ENCODE measurements at places on chromosomes 2 and 18.
A peak's percentile ranks its signal among the peaks of the same experiment; 100 is the strongest.

DNA sequence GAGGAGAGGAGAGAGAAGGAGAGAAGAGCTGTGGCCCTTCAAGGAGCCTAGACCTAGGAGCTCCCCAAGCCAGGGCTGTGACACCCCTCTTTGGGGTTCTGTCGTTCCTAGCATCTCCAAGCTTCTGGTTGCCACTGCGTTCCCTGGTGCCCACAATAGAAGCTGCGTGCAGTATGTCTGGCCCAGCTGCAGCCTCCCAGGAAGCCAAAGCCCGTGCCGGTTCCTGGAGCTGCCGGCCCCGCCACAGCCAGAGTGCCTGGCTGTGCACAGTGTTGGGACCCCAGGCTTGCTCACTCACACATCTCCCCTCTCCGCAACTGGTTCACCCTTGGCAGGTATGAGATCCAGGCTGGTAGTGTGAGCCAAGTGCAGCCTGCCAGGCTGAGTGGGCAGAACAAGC lies 367.7 kb upstream of the MC4R start:
- DNase-seq = no peak

DNA sequence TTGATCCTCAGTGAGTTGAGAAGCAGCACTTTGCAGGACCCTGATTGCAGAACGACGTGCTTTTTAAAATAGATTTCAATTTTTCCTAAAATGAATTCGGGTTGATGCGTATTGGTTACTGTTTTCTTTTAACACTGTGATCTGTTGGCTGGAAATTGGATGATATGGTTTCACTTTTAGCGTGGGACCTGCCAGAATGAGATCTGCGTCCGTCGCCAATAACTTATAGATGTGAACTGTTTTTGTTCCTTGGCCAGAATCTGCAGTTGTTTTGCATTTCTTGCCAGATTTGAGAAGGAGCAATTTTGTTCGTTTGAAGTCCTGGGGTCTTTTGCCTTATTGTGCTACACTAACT lies 703 bp downstream of the UGGT1 start:
- no peak for DNase-seq

DNA sequence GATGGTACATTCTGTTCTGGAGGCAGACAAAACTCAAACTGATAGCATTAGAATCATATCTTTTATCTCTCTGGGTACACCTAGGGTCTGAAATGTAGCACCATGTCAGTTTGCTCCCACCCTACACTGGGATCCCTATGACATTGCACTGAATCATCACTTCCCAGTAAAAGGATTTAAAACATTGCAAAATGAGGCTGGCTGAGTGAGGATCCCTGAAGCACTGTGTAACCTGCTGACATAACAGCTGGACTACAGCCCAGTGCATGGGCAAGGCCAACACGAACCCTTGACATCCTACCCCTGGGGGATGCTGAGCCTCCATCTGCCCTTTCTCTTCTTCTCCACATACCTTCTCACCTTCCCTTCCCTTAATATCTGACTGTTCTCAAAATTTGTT lies 253.2 kb downstream of the TTC32 start:
- DNase-seq = peak; percentile 71

DNA sequence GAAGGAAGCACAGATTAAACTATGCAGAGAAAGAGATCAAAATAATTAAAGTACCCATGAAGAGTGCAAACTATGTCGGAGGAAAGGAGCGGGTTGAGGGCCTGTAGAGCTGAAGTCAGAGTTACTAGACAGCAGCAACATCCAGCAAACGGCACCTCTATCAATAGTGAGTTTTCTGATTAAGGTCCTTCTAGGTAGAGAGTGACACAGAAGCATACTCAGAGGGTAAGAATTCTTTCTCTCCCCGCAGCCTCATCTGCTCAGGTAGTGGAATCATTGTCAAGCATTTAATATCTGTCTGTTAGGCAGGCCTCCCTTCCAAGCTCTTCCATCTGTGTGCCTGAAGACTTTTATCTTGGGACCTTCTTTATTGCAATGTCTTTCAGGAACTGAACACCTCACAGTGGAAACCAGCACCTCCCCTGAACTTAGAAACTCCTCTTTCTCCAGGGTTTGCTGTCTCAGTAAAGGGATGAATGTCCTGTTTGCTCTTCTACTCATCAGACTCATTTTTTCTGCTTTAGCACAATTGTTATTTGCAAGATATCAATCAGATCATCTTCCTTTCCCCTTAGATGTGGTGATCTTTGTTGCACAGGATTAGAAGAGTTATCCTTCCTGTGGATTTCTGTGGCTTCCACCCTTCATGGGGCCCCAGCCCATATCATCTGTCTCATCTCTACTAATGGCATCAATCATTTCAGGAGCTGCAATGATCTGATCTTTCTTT lies 28.8 kb downstream of the SP140 start:
- no peak for DNase-seq

- no peak for DNase-seq
Measured at GRCh38 chr2:218228366-218229090, 11.5 kb downstream of the ARPC2 start.

DNA sequence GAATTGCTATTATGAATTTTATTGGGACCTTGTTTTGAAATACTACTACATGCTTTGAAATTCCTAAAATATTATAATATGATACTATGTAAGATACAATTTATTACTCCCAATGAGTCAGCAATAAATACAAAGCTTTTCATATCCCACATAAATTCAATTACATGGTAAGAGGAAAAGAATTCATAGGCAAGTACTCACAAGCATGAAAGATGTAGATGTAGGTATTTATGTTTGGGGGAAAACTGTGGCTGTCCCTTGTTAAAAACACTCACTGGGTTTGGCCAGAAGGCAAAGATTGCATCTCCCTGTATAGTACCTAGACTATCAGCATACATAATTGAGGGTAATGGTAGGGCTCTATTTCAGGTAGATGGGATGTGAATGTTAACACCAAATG lies 90.4 kb downstream of the MBD2 start:
- DNase-seq = peak; percentile 58

- DNase-seq = peak; percentile 63
Measured at GRCh38 chr2:42216694-42217093, 47.5 kb downstream of the EML4 start.

GRCh38 chr2:132448771-132449170 lies 32.2 kb downstream of the GPR39 start:
- DNase-seq = no peak

GRCh38 chr18:11901826-11902438 lies 6.2 kb downstream of the MPPE1 start:
- DNase-seq = no peak

DNA sequence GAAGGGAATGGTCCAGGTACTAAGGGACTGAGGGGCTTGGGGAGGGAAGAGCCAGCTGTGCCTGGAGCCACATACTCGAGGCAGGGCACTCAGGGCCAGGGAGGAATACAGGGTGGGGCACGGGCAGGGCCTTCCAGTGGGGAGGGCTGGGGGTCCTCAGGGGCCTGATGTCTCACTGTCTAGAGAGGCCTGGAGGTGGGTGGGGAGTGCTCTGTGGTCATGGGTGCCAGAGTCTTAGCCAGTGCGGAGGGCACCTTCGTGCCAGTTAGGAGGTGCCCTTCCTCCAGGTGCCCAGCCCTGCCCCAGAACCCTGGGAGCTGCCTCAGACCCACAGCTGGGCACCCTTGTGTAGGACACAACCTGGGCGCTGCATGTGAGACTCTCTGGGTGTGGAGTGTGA lies 81.2 kb downstream of the SMAD7 start:
- no peak for DNase-seq

GRCh38 chr2:43611987-43612894 lies 16.4 kb upstream of the THADA start:
- DNase-seq = peak; percentile 74

- peak; percentile 37 for DNase-seq
Measured at GRCh38 chr2:128392207-128392606, 73.5 kb upstream of the HS6ST1 start.

DNA sequence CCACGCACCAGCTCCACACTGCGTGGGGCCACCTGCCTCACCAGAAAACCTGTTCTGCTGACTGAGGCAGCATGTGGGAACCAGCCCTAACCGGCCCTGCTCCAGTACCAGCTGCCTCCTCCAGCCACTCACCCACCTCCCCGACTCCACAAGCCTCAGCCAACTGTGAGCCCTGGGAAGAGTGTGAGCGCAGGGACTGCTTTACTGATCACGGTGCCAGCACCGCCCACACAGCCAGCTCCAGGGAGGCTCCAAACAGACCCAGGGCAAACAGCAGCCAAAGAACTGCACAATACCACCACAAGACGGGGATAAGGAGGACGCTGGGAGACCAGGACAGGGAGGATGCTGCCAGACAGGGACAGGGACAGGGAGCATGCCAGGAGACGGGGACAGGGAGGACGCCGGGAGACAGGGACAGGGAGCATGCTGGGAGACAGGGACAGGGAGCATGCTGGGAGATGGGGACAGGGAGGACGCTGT lies 28.4 kb downstream of the EIPR1 start:
- DNase-seq = no peak

GRCh38 chr2:217049422-217049821 lies 189.6 kb upstream of the TNP1 start:
- DNase-seq = no peak

DNA sequence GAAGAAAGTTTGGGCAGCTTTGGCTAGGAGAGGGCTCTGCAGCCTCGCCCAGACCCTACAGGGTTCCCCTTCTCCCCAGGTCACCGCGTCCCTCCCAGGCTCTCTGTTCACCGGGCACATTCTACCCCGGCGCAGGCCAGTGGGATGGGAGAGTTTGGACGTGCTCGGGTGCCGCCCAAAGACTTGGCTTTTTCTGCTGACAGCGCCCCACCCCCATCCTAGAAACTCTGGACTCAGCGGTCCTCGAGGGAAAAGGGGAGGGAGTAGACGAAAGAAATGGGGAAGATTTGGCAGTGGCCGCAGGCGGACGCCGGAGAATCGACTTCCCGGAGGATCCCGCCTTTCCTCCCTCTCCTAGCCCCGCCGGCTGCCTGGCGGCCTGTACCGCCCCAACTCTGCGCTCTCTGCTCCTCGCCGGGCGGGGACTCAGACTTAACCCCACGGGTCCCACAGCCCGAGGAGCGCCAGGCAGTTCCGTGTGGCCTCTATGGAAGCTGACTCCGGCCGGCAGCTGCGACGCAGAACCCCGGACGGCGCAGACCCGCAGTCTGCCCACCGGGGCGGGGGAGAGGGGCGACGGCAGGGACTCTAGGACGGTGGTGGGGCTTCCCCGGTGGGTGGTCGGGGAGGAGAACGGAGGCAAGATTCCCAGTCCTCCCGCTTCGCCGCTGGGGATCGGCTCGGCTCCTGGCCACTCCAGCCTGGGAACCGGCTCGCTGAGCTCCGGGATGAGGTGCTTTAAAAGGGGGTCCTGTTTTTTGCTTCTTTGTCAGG lies 863 bp upstream of the SIX2 start:
- peak; percentile 83 for DNase-seq

DNA sequence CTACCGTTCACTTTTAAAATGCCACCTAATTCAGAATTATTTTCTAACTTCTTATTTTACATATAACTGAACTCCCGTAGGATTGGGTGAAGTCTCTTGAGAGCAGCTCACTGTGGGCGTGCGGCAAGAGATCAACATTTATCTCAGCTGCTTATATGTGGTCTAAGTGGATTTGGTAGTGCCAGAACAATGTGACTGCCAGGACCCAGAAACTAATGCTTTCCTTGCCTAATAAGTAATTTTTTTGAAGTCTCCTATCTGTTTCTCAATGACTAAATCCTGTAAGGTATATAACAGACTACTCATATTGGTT lies 11.2 kb upstream of the NFE2L2 start:
- DNase-seq = no peak

- no peak for DNase-seq
Measured at GRCh38 chr2:86293612-86294011, 43.8 kb downstream of the REEP1 start.

- DNase-seq = no peak
Measured at GRCh38 chr2:225317186-225317585, 82.3 kb upstream of the NYAP2 start.

DNA sequence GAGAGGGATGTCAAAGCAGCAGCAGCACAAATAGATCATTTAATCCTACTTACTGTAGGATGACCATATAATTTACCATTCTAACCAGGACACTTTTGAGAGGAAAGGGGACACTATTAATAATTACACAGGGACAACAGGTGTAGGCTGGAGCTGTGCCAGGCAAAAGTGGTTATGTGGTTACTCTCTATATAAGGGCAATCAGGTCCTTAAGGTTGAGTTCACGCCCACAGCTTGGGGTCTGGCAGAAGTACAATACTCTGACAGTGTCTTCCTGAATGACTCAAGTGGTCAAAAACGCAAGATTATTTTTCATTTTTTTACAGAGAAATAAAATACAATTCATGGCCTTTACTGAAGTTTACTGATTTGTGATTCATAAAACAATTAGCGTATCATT lies 2.8 kb downstream of the PREPL start:
- DNase-seq = peak; percentile 21

GRCh38 chr2:147076634-147077033 lies 768.2 kb upstream of the ACVR2A start:
- DNase-seq = peak; percentile 56

- peak; percentile 71 for DNase-seq
Measured at GRCh38 chr2:237154082-237154638, 68.5 kb downstream of the COPS8 start.

GRCh38 chr18:56541793-56542192 lies 96.6 kb downstream of the TXNL1 start:
- DNase-seq = no peak

DNA sequence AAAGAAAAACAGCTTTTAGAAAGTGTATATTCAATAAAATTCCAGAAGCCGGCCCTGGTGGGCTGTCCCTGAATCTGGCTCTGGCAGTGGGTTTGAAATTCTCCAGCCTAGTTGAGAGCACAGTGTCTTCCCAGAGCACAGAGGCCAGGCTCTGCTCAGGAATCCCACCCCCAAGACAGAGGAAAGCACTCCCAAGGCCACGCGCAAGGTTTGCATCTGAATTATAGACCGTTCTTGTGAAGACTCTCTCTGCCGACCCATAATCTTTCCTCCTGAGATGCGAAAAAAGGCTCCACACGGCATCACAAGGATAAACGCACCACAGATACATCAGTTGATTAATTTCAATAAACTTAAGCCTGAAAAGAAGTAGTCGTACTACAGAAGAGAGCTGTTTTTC lies 342.2 kb downstream of the CMPK2 start:
- DNase-seq = no peak

DNA sequence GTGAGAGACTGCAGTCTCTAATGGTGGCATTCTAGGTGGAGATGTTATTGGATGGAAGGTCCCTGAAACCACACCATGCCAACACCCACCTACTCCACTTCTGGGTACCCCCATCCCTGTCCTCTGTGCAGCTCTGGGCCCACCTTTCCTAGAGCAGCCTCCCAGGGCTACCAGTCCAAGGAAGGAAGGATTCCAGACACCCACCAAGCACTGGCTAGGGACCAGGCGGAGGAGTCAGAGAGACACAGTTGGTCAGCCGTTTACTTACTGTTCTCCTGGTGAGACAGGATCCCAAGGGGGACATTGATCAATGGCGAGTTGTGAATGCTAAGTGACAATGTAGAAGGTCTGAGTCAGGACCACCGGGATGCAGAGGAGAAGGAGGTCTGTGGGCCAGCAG lies 151.6 kb downstream of the TTC32 start:
- no peak for DNase-seq

- no peak for DNase-seq
Measured at GRCh38 chr2:225457482-225457881, 58.0 kb downstream of the NYAP2 start.

- DNase-seq = no peak
Measured at GRCh38 chr2:214139630-214140284, 271.1 kb upstream of the VWC2L start.
